ENCODE measurements at places on chromosomes 16 and 17.
A peak's percentile ranks its signal among the peaks of the same experiment; 100 is the strongest.

DNA sequence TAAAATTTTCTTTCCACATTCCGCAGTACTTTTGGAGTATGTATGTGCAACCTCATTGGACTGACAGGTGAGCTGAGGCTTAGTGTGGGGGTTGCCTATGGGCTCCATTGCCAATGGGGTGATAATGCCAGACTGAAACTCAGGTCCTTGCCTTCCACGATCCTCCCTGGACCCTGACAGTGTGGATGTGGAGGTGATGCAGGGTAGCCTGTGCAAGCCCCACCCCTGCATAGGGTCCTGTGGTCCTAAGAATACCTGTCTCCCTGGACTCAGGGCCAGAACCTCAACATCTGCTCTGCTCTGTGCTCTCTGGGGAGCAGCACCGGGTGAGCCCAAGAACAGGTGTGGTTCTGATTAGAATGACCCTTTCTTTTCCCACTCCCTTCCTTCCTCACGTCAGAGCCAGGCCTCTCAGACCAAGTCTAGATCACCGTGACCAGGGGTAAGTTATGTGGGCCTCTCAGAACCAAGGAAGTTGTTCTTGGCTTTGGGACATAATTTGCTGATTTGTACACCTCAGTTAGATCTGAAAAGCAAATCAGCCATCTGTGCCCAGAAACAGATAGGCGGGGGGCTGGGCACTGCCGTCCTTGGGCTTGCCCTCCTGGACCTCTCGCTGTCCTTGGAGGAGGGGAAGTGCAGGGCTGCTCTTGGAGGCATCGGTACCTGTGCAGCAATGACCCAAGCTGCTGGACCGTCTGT, 8.4 kb upstream of the TNS4 start:
- DNase-seq = no peak

- peak; percentile 64 for DNase-seq
Measured at GRCh38 chr17:50060951-50061712, 5.2 kb downstream of the ITGA3 start.

DNA sequence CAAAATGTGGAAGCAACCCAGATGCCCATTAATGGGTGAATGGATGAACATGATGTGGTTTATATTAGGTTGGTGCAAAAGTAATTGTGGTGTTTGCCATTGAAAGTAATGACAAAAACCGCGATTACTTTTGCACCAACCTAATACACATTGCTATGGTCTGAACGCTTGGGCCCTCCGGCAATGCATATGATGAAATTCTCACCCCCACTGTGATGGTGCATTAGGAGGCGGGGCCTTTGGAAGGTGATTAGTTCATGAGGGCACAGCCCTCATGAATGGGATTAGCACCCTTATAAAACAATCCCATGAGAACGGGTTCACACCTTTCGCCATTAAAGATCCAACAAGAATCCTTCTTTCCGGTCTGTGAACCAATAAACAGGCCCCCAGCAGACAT, 25.3 kb upstream of the PRM1 start:
- no peak for DNase-seq

GRCh38 chr17:67676305-67676704, 41.4 kb upstream of the NOL11 start:
- DNase-seq = no peak

DNA sequence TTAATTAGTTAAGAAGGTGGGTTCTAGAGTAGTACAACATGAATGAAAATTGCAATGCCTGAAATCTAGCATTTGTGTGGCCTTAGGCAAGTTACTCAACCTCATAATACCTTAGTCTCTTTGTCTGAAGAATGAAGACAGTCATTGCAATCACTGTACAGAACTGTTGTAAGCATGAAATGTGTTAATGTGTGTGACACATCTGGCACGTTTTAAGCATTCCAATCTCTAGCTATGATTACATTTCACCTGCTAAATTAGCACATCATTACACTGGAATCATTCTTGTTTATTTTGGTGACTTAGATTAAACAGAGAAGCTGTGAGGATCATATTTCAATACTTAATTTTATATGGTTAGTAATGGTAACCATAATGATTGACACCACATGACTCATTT, 629.7 kb upstream of the KIF2B start:
- DNase-seq = no peak

GRCh38 chr16:21684199-21684598, 20.4 kb downstream of the OTOA start:
- DNase-seq = no peak

GRCh38 chr17:21001111-21001812, 41.5 kb downstream of the USP22 start:
- DNase-seq = no peak

- no peak for DNase-seq
Measured at GRCh38 chr17:9976283-9977179, 71.5 kb upstream of the RCVRN start.

GRCh38 chr17:68161644-68162428, 86.0 kb upstream of the AMZ2 start:
- no peak for DNase-seq

- DNase-seq = peak; percentile 7
Measured at GRCh38 chr17:71631483-71631882, 489.3 kb upstream of the SOX9 start.

DNA sequence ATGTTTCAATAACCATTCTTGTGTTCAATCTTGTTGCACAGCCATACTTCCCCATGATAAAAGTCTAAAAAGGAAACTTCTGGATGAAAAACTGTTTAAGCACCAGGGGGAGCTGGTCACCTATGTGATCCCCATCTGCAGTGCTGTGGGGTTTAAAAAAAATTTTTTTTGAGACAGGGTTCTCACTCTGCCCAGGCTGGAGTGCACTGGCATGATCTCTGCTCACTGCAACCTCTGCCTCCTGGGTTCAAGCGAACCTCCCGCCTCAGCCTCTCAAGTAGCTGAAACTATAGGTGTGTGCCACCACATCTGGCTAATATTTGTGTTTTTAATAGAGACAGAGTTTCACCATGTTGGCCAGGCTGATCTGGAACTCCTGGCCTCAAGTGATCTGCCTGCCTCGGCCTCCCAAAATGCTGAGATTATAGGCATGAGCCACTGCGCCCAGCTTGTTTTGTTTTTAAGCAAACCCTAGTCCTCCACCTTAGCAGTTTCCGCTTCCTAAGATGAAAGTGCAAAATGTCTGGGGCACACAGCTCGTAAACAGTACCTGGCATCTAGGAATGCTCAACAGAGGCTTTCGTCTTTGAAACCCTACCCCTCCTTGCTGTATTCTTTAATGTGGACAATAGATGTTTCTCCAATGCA, 25.4 kb downstream of the DNAJA2 start:
- peak; percentile 74 for DNase-seq

DNA sequence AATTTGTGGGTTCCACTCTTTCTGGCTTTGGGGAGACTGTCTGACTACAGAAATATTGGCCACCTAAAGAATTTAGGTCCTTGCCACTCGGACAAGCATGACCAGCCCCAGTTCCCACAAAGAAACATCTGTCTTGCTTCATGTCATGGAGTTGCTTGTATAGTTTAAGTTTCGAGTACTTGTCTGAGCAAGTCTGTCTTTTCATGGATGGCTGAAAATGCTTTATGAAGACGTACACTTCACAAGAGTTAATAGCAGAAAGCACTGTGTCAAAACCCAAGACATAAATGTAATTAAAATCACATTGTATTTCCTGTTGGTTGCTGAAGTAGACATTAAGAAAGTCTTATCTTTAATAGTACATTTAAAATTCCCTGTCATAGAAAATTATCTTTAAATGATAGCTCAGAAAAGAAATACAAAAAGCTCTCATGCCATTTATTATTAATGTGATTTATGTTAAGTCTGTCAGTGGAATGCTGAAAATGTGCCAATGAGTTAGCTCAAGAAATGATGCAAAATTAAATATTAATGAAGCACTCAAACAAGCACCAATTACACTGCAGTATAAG, 29.8 kb upstream of the XYLT2 start:
- no peak for DNase-seq

DNA sequence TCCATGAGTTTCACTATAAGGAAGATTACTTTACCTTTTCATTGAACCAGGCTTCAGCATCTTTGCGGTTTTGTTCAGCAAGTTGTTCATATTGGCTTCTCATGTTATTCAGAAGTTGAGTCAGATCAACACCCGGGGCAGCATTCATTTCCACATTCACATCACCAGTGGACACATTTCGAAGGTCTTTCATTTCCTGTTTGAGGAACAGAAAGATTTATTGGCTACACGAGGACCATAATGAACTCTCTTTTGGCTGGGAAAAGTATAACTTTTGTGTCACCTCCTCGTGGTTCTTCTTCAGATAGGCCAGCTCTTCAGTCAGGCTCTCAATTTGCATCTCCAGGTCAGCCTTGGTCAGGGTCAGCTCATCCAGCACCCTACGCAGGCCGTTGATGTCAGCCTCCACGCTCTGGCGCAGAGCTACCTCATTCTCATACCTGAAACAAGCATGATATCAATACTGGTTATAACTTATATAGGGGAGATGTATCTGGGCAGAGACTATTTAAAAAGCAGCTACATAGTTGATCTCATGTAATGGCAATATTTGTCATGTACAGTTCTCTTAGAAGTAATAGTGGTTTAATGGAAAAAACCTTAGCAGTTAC, 2.1 kb downstream of the KRT10 start:
- DNase-seq = no peak

DNA sequence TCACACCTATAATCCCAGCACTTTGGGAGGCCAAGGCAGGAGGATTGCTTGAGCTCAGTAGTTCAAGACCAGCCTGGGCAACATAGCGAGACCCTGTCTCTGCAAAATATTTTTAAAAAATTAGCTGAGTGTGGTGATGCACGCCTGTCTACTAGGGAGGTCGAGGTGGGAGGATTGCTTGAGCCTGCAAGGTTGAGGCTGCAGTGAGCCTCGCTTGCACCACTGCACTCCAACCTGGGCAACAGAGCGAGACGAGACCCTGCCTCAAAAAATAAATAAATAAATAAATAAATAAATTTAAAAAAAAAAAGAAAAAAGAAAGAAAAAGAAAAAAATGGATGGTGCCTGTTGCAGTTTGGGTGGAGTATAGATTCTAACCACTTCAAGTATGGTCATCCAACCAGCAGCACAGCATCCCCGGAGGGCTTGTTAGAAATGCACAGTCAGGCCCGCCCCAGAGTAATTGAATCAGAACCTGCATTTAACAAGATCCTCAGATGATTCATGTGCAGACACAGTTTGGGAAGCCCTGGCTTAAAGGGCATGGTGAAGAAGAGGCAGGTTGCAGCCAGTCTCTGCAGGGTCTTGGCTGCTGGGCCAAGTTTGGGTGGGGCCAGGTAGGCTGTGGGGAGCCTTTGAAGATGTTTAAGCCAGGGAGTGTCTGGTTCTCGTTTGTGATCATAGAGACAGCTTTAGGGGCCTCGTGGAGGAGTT, 40.8 kb downstream of the MRC2 start:
- no peak for DNase-seq

- peak; percentile 36 for DNase-seq
Measured at GRCh38 chr17:49963626-49964302, 5.2 kb upstream of the DLX4 start.

- DNase-seq = peak; percentile 63
Measured at GRCh38 chr17:77489893-77490255, 349.1 kb downstream of the SEC14L1 start.

GRCh38 chr16:3819746-3820724, 60.5 kb downstream of the CREBBP start:
- peak; percentile 80 for DNase-seq

DNA sequence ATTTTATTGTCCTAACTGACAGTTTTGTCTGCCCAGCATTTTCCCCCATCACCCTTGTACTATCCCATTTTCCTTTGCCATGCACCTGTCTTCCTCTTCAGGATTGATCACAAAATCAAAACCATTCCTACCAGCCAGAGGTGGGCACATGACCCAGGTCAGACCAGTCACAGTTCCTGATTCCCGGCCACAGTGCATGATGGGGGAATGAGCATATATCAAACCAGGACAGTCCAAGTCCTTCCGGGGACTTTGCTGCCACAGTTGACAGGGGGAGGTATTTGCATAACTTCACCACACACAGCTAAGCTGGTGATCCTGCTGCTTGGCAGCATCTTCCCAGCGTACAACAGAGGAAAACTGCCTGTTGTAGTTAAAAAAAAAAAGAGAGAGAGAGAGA, 493.9 kb downstream of the WWOX start:
- DNase-seq = no peak

GRCh38 chr16:49466529-49466831, 92.9 kb downstream of the C16orf78 start:
- DNase-seq = no peak

- no peak for DNase-seq
Measured at GRCh38 chr17:45046537-45047125, 4.8 kb downstream of the DCAKD start.

- no peak for DNase-seq
Measured at GRCh38 chr16:22329199-22329695, 32.0 kb downstream of the POLR3E start.

GRCh38 chr17:75335315-75335714, 46.1 kb upstream of the SLC25A19 start:
- no peak for DNase-seq

DNA sequence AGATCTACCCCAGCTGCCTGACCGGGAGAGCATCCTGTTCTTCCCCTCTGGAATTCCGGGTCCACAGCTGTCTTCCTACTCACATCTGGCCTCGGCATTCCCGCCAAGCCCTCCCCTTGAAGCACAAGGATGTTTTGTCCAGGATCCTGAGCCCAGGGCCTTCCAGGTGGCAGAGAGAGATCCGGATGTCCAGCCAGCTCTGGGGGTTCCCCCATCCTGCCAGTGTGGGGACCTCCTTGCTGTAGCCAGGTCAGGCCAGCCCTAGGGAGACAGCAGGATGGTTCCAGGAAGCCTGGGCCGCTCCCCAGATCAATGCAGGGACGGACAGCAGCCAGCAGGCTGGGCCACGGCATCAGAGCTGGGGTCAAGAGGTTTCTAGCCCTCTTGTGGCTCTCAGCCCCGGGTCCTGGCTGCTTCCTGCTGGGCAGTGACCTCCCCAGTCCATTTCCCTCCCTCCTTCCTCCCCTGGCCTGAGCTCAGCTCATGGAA, 55.3 kb downstream of the SOCS3 start:
- DNase-seq = no peak

- no peak for DNase-seq
Measured at GRCh38 chr17:32806646-32807045, 70.3 kb downstream of the MYO1D start.

GRCh38 chr16:60611844-60612243, 1424.4 kb downstream of the CDH8 start:
- DNase-seq = no peak

DNA sequence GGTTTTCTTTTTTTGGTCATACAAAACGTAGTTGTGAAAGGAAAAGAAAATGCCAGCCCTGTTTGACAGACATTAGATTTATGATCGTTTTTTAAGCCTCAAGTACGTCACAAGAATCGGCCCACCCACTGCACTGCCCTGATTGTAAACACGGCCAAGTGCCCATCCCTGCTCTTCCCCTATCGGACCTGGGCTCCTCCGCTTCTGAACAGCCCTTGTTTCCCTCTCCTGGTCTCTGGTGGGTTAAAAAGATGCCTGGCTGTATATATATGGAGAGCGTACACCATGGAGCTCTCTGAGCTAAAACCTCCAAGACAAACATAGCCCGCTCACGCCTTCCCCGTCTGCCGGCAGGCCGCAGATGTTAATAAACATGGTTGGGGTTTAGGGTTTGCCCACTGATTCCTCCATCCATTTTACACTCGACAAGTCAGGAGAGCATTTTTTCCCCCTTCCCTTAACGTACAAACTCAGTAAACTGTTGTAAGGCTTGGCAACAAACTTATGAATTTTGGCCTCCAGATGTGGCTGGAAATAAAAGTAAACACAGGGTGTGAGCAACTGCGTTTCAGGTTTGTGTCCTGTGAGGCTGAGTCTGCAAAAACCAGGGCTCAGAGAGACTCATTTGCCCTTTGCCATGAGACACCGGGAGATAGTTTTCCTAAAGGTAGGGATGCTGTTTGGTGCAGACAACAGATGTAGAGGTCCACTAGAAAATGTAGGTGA, 325.9 kb downstream of the SOX9 start:
- DNase-seq = no peak

- no peak for DNase-seq
Measured at GRCh38 chr16:54412037-54412436, 125.5 kb upstream of the IRX3 start.
